T-helper 17 cell (primary cell): ENCODE measurements at places on chromosomes 7 and 10.

- DNase-seq = no peak
Measured at GRCh38 chr7:49780953-49781352, 7.5 kb downstream of the VWC2 start.

DNA sequence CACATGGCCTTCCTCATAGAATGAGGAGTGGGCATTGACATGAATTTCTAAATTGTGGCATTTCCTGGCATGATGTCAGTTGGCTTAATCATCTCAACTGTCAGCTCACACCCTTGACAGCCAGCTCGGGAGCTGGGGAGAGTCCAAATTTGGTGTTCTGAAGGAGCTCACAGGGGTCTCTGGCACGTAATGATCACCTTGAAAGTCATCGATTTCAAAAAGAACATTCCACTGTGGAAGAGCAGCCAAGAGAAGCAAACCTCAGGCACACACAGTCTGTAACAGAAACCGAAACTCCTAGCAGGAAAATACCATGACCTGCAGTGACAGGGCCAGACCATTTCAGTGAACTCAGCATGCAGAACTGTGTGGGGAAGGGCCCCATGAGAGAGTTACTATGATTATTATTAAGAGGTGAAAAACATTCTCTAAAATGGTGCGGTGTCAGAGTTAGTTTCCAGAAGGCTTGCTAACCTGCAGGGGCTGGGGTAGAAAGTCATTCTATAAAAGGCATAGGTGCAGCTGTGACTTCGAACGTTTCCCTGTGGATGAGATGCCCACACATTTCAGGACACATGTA lies 26.4 kb upstream of the KLF6 start:
- DNase-seq = no peak

- DNase-seq = no peak
Measured at GRCh38 chr7:5334671-5335070, 51.9 kb downstream of the SLC29A4 start.

- no peak for DNase-seq
Measured at GRCh38 chr7:158409816-158410330, 177.8 kb downstream of the PTPRN2 start.

DNA sequence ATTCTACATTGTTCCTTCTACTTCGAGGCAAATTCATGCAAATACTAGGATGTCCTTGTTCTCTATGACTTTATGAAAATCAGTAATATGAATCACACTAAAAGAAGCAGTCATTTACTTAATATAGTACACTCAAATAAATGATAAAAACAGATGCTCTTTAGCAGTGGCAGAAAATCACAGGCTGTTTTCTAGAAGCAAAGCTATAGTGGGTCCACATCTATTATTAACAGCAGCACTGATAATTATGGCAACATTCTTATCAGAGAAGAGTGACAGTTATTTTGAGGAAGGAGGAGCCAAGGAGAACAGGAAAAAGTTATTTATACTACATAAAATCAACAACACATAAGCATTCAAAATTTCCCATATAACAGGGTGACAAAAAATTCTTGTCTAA lies 16.5 kb downstream of the KIF5B start:
- no peak for DNase-seq

- no peak for DNase-seq
Measured at GRCh38 chr10:68348265-68348741, 15.6 kb upstream of the PBLD start.

DNA sequence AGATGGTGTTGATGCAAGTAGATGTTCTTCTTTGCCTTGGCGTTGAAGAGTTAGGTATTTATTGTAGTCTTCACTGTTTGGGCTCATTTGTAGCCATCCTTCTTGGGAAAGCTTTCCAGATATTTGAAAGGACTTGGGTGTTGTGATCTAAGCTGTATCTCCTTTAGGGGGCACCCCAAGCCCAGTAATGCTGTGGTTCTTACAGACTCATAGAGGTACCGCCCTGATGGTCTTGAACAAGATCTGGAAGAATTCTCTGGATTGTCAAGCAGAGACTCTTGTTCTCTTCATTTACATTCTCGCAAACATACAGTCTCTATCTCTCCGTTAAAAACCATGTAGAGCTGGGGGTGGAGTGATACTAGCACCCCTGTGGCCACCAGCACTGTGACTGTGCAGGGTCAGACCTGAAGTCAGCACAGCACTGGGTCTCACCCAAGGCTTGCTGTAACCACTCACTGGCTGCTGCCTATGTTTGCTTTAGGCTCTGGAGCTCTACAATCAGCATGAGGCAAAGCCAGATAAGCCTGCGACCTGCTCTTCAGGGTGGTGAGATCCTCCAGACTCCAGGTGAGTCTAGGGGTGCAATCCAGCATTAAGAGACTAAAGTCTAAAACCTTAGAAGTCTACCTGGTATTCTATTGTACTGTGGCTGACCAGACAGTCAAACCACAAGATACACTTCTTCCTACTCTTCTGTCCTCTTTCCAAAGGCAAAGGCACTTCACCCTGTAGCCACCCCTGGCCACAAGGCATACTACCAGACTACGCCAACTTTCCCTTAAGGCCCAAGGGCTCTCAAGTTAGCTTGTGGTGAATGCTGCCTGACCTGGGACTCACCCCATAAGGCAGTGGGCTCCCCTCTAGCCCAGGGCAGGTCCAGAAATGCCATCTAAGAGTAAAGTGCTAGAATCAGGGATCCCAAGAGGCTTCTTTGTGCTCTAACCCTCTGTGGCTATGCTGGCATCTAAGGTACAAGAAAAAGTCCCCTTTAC lies 209.7 kb upstream of the TMEM196 start:
- no peak for DNase-seq

DNA sequence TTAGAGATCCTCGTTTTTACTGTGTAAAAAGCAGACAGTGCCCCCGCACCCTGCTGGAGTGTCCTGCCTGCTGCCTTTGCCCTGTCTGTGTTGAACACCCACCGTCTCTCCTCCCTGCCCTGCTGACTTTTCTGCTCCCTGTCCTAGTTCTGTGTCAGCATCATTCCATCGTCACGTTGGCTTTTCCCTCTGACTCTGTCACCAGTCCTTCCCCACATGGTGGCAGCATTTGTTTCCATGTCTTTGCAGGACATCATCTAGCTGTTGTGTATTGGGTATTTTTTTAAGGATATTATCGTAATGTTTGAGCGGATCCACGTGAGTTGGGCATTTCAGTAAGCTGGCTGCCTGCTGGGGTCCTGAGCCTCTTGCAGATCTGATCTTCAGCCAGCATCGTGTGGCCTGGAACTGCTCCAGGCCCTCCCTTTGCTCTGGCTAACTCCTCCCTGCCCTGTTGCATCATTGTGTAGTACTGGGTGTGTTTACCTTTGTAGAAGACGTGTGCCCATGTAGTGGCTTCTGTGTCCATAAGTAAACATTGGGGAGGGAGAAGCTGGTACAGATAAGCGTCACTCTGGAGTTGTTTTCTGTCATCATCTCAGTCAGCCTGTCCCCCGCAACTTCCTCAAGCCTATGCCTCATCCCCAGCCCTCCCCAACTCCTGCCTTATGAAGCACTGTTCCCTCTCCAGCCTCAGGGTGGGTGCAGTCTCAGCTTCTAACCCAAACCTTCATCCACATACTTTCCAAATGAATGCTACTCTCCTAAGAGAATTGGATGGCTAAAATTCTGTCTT lies 44.3 kb downstream of the TRRAP start:
- no peak for DNase-seq

- DNase-seq = no peak
Measured at GRCh38 chr10:94361171-94361794, 1.5 kb downstream of the NOC3L start.

- no peak for DNase-seq
Measured at GRCh38 chr7:76512941-76513816, 2.8 kb downstream of the UPK3B start.

- DNase-seq = no peak
Measured at GRCh38 chr10:86355571-86356038, 11.0 kb downstream of the GRID1 start.

GRCh38 chr7:527723-528122 lies 8.1 kb upstream of the PDGFA start:
- no peak for DNase-seq

DNA sequence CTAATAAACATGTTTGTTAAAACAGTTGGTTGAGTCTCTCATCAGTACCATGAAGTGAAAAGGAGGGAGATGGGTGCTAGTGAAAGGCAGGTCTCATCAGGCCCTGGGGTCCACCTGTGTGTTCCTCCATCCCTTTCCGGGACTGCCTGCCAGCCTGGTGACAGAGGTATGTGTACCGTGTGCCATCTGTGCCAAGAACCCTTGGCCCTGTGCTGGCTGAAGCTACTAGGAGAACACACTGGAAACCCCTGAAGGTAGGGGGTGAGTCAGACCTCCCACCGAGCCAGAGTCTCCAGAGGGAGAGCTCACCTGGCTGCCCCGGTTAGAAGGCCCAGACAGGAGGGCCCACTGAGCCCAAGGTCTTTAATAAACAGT lies 2.3 kb downstream of the DDIT4 start:
- no peak for DNase-seq

- no peak for DNase-seq
Measured at GRCh38 chr7:2023877-2024566, 208.7 kb downstream of the MAD1L1 start.

DNA sequence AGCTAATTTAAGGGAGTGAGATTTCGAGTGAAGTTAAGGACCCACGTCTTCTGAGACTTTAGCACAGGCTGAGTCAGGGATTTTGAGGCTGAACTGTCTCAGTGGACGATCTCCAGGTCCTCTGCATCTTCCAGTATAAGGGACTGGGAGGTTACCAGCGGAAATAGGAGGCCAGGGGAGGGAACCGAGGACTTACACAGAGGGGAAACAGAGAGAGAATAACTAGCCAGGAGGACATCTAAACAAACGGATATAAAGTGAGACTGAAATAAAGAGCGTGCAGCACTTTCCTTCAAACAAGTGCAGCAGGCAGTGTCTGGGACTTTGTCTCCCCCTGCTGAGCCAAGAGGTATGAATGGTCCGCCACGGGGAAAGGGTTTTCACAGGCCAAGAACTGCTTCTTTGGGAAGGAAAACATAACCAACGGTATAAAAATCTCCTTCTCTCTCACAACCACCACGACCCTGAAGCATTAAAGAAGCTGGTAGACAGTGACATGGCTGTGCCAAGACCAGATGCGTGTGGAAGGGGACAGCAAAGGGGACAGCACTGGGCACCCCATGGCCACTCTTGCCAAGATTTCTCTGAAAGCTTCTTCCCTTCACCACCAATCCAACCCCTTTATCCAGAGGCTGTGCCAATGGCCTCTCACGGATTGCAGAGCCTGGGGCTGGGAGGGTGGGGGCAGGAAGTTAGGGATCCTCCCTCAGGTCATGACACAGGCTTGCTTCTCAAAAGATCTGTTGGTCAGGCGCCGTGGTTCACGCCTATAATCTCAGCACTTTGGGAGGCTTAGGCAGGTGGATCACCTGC lies 72.0 kb downstream of the SLC37A3 start:
- no peak for DNase-seq

GRCh38 chr10:103396789-103397087 lies 312 bp downstream of the PDCD11 start:
- no peak for DNase-seq

- no peak for DNase-seq
Measured at GRCh38 chr10:90642136-90642535, 215.7 kb downstream of the HTR7 start.

DNA sequence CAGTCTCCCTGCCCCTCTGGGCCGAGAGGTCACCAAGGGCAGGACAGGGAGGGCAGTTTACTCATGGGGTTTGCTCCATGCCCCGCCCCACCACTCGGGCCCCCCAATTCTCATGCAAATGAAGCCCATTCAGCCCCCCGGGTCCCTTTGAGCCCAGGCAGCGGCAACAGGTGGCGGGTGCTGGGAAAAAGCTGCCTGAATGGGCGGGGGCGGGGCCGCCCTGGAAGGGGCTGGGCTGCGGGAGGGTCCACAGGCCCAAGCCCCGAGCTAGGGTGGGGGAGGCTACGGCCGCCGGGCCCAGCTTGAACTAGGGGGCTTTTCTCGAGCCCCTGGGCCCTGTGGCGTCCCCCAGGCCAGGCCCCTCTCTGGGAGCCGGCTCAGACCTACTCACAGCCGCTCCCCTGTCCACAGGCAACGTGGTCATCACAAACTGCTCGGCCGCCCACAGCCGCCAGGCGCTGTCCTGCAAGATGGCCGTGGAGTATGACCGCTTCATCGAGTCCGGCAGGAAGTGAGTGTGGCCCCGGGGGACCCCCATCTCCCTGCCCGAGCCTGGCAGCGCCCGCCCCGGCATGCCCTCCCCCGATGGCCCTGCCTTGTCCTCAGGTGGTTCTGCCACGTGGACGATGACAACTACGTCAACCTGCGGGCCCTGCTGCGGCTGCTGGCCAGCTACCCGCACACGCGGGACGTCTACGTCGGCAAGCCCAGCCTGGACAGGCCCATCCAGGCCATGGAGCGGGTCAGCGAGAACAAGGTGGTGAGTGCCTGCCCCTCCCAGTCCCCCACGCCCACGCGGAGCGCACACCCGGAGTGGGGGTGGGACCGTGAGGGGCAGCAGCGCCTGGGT lies 5.5 kb downstream of the LFNG start:
- no peak for DNase-seq

- no peak for DNase-seq
Measured at GRCh38 chr10:59720377-59720776, 10.7 kb upstream of the SLC16A9 start.

- no peak for DNase-seq
Measured at GRCh38 chr10:74330646-74331045, 179.6 kb downstream of the ADK start.

- no peak for DNase-seq
Measured at GRCh38 chr10:54900584-54900983, 99.6 kb upstream of the PCDH15 start.

DNA sequence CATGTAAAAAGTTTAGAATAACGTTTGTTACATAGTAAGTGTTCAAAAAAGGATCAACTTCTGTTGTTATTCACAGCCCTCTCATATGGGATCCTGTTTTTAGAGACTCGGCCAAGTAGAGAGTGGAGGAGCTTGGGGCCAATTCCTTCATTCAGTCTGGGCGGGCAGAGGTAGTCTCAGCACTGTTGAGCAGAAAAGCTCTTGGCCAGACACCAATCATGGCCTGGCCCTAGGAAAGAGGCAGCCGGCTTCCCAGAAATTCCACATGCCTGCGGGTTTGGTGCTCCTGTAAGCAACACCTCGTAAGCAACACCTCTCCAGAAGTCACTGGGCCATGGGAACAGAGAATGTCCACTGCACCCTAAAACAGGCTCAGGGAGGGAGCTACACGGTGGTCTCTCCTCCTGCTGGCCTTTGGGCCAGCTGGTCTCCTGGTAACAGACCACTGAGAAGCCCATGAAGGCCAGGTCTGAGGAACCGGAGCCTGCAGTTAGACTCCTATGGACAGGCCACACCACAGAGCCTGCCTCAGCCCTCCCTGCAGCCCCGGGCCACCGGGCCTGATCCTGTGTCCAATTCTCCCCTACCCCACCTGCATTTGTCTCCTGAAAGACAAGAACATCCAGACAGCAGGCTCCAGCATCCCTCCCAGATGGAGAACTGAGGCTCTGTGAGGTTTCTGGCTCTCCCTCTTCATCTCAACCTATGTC lies 149.1 kb downstream of the GRID1 start:
- no peak for DNase-seq

DNA sequence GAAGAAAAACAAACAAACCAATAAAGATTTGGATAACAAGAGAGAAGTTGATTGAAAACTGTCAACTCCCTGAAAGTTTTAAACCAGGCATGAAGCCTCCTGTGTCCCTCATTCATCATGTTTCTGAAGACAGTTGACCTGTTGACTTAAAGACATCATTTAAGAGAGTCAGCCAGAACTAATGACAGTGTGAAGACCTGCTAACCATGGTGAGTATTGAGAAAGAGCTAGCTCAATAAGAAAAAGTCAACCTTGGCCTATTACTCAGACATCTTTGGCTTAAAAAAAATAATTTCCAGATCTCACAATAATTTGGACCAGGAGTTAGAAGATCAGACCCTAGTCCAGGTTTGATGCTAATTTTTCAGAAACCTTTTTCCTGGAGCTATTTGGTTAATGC lies 45.3 kb upstream of the ANKRD1 start:
- no peak for DNase-seq
